ENCODE measurements at places on chromosomes 12 and 14.

- no peak for DNase-seq
These were observed 5.1 kb downstream of the TBK1 start for GRCh38 chr12:64457032-64457431.

- peak; percentile 35 for DNase-seq
These were observed 123.6 kb downstream of the SMOC1 start for GRCh38 chr14:70002589-70003346.

DNA sequence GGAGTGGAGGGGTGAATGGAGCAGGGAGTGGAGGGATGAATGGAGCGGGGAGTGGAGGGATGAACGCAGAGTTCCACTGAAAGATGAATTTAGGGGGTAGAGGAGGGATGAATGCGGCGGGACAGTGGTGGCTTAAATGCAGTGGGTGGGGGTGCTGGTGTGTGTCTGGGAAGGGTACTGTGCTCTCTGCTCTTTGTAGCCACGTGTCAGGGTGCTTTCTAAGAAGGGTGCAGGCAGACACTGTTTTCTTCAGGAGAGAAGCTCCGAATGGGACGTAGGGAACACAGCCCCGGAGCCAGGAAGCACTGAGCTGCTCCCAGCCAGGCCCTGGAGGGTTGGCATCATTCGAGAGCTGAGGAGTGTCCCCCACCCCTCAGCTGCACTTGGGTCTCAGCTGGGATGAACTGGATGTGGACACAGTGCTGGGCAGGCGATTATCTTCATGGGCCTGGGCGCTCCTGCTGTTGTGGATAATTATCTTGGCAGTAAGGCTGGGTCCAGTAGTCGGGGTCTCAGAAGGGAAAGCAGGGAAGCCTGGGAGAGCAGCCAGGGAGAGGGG, 9.5 kb upstream of the CEP170B start:
- DNase-seq: no peak

DNA sequence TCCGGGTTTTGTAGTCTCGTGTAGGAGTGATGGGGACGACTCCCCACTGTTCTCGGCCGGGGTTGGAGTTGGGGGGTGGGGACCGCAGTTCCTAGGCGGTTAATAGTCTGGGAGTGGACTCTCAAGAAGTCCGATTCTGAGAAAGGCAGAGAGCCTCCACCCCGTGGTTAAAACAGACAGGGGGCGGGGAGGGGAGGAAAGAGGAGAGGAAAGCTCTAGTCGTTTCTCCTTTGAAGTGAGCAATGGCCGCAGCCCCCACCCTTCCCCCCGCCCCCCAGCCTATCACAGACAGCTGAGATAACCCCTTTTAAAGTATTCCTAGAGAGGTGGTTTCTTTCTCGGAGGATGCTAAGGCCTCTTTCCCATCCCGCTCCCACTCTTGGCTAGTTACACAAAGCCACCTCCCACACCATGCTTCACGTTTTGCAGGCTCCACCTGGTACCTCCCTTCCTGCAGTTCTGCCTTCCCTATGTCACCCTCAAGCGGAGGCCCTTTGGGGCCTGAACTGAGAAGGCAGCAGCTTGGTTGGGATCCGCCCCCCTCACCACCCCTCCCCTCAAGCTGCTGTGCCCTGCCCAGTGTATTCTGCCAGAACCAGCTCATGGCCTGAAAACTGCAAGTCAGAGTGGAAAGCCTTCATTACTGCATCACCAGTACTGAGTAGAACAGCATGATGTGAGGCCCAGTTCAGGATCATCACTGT, 853 bp downstream of the USP5 start:
- DNase-seq: no peak

- DNase-seq: no peak
These were observed 598 bp downstream of the RASSF9 start for GRCh38 chr12:85835426-85836196.

DNA sequence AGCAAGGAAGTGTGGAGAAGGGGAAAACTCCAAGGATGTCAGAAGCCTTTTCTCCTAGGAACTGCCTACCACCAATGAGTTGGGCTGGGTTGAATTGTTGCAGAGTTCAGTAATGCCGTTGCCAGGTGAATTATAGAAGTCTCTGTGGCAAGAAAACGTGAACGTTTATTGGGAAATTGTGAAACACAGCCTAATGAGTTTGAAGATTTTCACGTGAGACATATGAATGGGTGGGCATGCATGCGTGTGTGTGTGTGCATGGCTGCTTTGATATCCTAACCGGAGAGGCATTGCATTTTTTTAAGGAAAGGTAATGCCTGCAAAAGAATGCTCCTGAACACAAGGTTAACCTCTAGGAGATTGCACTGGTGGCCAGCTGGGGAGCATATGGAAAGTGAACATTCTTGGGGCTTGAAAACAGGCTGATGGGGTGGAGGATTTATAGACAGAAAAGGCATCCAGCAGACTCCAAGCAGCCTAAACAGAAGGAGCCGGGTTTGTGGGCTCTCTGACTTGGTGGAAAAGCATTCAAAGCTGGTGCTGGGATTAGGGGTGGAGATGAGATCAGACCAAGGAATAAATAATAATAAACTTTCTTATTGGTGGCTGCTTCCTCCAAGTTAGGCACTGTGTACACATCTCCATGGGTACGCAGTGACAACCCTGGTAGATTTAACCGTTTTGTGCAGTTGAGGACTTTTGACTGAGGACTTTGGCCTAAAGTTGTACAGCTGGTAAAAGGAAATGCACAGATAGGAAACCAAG, 67.8 kb downstream of the NTF3 start:
- DNase-seq: no peak

GRCh38 chr12:57027011-57027804, 10.9 kb upstream of the TAC3 start:
- DNase-seq: no peak

GRCh38 chr12:63294327-63294632, 143.3 kb upstream of the AVPR1A start:
- DNase-seq: no peak
